ENCODE measurements at places on chromosomes 16 and 17.

DNA sequence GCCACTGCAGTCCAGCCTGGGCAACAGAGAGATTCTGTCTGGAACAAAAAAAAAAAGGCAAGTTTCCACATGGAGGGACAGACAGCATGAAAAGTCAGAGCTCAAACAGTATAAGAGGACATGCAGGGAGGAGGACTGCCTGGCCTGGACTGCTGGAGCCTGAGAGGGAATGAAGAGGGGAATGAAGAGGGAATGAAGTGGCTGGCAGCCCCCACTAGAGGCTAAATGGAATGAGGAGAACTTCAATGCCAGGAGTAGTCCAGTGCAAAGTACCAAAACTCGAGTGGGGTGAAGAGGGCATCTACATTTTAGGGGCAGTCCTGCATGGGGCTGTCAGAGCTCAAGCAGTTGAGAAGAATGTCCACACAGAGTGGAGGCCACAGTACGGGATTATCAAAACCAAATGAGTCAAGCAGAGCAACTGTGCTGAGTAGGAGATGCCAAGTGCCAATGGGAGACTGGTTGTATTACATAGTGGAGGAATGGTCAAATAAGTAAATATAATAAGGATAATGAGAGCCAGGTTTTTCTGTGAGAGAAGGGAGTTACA, 22.9 kb downstream of the IKZF3 start:
- no peak for DNase-seq

DNA sequence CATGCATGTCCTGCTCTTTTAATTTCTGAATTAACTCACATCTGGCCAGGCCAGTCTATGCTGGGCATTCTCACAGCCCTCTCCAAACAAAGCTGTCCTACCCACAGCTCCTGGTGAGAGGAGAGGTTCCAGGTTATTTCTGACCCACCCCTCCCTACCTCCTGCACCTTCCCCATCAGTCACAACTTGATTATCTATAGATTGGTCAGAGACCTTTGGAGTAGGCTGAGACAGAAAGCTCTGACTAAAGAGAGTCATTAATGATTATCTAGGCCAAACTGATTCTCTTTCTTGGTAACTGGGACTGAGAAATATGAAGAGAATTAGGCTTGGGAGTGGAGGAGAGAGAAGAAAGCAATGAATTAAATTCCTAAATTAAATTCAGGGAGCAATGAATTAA, 1.4 kb upstream of the KRT222 start:
- DNase-seq, result no peak

- DNase-seq, result no peak
Measured at GRCh38 chr16:74166456-74166855, 130.2 kb upstream of the PSMD7 start.

DNA sequence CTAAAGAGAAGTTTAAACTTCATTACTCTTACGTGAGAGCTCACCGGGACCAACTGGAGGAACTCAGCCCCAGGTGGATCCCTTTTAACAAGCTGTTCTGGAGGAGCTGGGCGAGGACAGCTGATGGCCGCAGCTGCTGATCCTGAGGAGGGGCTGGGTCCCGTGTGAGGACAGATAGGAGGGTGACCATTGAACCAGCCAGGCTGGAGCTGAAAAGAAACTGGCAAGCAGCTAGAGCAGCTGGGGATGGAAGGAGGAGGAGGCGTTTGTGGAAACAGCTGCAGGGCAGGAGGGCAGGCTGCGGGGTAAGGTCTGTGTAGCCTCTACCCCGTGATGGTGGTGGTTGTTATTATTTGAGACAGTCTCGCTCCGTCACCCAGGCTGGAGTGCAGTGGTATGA, 119.5 kb downstream of the AATF start:
- DNase-seq, result no peak

GRCh38 chr17:9427465-9428315, 147.9 kb downstream of the STX8 start:
- no peak for DNase-seq

GRCh38 chr16:13036600-13036999, 135.2 kb downstream of the SHISA9 start:
- DNase-seq, result peak; percentile 11

GRCh38 chr17:33811984-33812577, 443.0 kb upstream of the CCL2 start:
- DNase-seq, result no peak

- no peak for DNase-seq
Measured at GRCh38 chr16:66490774-66491715, 58.9 kb downstream of the TK2 start.
